Activated CD4-positive, alpha-beta memory T cell treated with anti-CD3 and anti-CD28 coated beads, Interleukin-2, amount 10 ng/mL, durations not matched to agents 7 days and 5 days (primary cell): ENCODE measurements at places on chromosomes 2 and 18. TPM values are rescaled to one million over a fixed set of nuclear protein-coding genes. Genes with fewer than 3 reads are reported as not detected.

GRCh38 chr2:88737385-88737784 is 45.9 kb downstream of the RPIA start:
- H3K36me3 ChIP-seq: peaks cover 29% of the 10 kb centered on the region
- no peak overlapping the region for H3K27ac ChIP-seq
- peaks cover 4% of the 10 kb centered on the region for H3K4me1 ChIP-seq
- no peaks in the 10 kb centered on the region for H3K27me3 ChIP-seq
- no peak for DNase-seq
- H3K4me3 ChIP-seq: no peak overlapping the region

The TTR gene
- not detected for total RNA-seq

DNA sequence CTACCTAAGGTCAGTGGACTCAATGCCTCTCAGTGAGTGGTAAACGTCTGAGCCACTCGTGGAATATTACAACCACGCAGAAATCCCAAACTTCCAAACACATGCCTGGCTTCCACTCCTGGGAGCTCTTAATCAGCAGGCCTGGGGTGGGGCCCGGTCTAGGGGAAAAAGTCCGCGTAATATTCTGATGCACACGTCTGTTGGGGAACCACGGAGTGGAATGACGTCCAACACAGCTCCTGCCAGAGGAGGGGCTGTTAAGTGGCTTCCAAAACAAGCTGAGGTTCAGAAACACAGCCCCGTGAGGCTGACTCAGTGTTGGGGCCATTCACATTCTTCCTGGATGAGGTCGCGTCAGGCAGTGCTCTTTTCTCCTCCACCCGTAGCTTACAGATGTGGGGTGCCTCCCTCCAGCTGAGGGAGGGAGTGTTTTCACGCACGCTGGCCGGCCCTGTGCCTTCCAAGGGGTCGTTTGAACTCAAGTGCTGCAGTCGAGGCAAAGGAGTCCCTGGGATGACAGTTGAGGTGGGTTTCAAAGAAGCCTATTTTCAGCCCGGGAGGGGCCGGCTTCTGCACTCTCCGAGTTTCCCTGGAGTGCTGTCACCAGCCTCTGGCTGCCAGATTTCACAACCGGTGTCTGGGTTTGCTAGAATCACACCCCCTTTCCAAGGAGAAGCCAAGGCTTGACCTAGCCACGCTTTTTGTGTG is 73.1 kb downstream of the ACKR3 start:
- peaks cover 18% of the 10 kb centered on the region for H3K27me3 ChIP-seq
- H3K4me3 ChIP-seq: no peak overlapping the region
- no peaks in the 10 kb centered on the region for H3K4me1 ChIP-seq
- no peak overlapping the region for H3K27ac ChIP-seq
- H3K36me3 ChIP-seq: no peaks in the 10 kb centered on the region
- peak; percentile 8 for DNase-seq

GRCh38 chr18:48819781-48820482 is 130.8 kb downstream of the SMAD7 start:
- no peak overlapping the region for H3K4me3 ChIP-seq
- H3K4me1 ChIP-seq: peaks cover 48% of the 10 kb centered on the region
- peaks cover 52% of the 10 kb centered on the region for H3K36me3 ChIP-seq
- H3K27ac ChIP-seq: no peak overlapping the region
- H3K27me3 ChIP-seq: no peaks in the 10 kb centered on the region
- no peak for DNase-seq

DNA sequence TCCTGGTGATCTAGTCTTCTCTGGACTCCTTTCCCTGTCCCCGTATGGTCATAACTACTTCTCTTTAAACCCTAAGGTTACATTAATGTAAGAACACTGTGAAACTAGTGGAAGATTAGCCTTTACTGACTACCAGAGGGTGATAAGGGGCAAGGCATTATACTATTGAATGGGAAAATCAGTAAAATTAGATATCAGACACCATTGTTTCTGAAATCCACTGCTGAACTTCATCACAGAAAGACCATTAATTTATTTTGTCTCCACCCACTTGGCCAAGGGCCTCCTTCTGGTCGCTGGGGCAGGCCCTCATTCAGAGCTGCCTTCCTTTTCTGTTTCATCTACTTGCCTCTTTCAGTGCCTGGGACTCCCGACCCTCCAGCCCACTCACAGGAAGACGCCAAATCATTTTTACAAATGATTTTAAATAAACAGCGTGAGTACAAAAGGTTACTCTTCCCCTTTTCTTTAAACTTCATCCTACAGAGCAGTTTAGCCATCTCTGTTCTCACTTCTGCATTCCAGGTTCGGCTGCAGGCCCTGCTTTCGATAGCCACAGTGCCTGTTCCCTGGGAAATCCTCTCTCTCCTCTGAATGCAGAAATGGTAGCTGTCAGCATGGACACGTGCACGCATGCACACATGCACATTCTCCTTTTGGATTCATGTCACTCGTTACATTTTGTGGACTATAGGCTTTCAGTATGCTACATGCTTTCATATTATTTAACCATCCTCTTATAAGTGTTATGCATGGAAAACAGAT is 70.3 kb upstream of the DOCK10 start:
- H3K4me3 ChIP-seq: no peak overlapping the region
- H3K36me3 ChIP-seq: no peaks in the 10 kb centered on the region
- H3K4me1 ChIP-seq: peaks cover 2% of the 10 kb centered on the region

GRCh38 chr2:38808677-38809076 is 30.7 kb downstream of the GEMIN6 start:
- no peak for DNase-seq
- no peaks in the 10 kb centered on the region for H3K27me3 ChIP-seq
- no peaks in the 10 kb centered on the region for H3K36me3 ChIP-seq
- no peaks in the 10 kb centered on the region for H3K4me1 ChIP-seq

The SP140L gene
- total RNA-seq: 85.2 TPM

The CLEC4F gene
- not detected for total RNA-seq

- peaks cover 2% of the 10 kb centered on the region for H3K27me3 ChIP-seq
- no peaks in the 10 kb centered on the region for H3K4me1 ChIP-seq
- H3K4me3 ChIP-seq: no peak overlapping the region
- no peak overlapping the region for H3K27ac ChIP-seq
- DNase-seq: no peak
Observed at GRCh38 chr2:201978986-201979385, 54.7 kb upstream of the FZD7 start.

DNA sequence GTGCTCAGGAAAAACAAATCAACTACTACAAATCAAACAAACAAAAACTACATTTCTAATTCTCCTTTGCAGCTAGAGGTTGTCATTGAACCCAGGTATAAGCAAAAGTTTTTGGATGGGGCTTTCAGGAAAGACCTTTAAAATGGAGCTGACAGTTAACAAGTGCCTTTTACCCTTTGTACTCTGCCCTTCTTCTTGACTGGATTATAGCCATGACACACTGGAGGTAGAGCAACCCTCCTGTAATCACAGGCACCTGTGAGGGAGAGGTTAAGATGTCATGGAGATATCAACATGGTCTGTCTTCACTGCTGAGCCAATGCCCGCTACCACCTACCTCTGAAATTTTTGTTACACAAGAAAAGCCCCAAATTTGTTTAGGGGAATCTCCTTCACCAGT is 100.0 kb upstream of the GLS start:
- no peak for DNase-seq
- peaks cover 7% of the 10 kb centered on the region for H3K4me1 ChIP-seq
- no peak overlapping the region for H3K27ac ChIP-seq

DNA sequence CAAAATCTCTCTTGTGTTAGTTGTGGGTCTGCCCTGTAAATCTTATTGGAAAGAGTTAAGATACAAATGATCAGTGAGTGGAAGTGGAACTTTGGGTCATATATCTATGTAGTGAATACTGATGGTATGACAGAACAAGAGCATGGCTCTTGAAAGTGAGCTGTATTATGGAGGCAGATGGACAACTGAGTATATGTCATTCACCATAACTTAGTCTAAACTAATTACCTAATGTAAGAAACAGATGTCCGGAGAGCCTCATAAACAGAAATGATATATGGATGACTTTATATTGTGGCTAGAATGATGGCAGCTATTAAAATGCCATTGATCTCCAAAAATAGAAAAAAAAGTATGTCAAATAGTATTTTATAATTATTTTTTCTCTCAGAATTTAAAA is 72.4 kb downstream of the FASTKD2 start:
- no peak overlapping the region for H3K27ac ChIP-seq
- no peak overlapping the region for H3K4me3 ChIP-seq
- DNase-seq: no peak
- H3K4me1 ChIP-seq: peaks cover 1% of the 10 kb centered on the region

GRCh38 chr2:224584111-224584784 is 915 bp downstream of the CUL3 start:
- peak; percentile 27 for DNase-seq
- no peaks in the 10 kb centered on the region for H3K27me3 ChIP-seq
- H3K36me3 ChIP-seq: peaks cover 32% of the 10 kb centered on the region
- H3K4me1 ChIP-seq: peaks cover 57% of the 10 kb centered on the region
- H3K4me3 ChIP-seq: peak overlapping the region; percentile 96

- H3K36me3 ChIP-seq: peaks cover 11% of the 10 kb centered on the region
- H3K27me3 ChIP-seq: peaks cover 16% of the 10 kb centered on the region
- no peak overlapping the region for H3K4me3 ChIP-seq
Observed at GRCh38 chr2:74418312-74418711, 3.1 kb downstream of the C2orf81 start.

- no peak overlapping the region for H3K4me3 ChIP-seq
- no peaks in the 10 kb centered on the region for H3K36me3 ChIP-seq
- H3K4me1 ChIP-seq: no peaks in the 10 kb centered on the region
- no peak overlapping the region for H3K27ac ChIP-seq
- H3K27me3 ChIP-seq: no peaks in the 10 kb centered on the region
- DNase-seq: no peak
Observed at GRCh38 chr2:24375349-24376087, 15.2 kb upstream of the ITSN2 start.

- no peaks in the 10 kb centered on the region for H3K36me3 ChIP-seq
- H3K27ac ChIP-seq: no peak overlapping the region
- DNase-seq: no peak
- H3K4me1 ChIP-seq: no peaks in the 10 kb centered on the region
- no peaks in the 10 kb centered on the region for H3K27me3 ChIP-seq
Observed at GRCh38 chr2:48541666-48542389, 11.9 kb downstream of the STON1 start.

DNA sequence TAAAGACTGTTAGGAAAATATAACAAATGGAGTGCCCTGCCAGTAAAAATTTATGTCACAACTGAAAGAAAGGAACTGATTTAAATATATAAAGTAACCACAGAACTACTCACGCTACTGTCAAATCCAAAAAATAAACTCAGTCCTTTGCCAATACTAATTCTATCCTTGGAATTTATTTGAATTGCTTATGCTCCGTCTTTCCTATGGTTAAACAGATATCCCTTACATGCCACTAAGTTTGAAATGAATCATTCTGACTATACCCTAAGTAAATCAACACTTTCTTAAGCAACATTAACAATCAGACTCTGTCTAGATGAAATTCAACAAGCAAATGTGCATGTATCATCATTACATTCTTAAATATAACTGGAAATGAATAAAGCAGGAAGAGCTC is 9.8 kb downstream of the HNRNPLL start:
- peaks cover 64% of the 10 kb centered on the region for H3K36me3 ChIP-seq
- peak overlapping the region; percentile 59 for H3K4me3 ChIP-seq
- peak overlapping the region; percentile 84 for H3K27ac ChIP-seq

The RAB3GAP1 gene
- total RNA-seq: 23.0 TPM
